ENCODE measurements at places on chromosomes 5 and 9.

DNA sequence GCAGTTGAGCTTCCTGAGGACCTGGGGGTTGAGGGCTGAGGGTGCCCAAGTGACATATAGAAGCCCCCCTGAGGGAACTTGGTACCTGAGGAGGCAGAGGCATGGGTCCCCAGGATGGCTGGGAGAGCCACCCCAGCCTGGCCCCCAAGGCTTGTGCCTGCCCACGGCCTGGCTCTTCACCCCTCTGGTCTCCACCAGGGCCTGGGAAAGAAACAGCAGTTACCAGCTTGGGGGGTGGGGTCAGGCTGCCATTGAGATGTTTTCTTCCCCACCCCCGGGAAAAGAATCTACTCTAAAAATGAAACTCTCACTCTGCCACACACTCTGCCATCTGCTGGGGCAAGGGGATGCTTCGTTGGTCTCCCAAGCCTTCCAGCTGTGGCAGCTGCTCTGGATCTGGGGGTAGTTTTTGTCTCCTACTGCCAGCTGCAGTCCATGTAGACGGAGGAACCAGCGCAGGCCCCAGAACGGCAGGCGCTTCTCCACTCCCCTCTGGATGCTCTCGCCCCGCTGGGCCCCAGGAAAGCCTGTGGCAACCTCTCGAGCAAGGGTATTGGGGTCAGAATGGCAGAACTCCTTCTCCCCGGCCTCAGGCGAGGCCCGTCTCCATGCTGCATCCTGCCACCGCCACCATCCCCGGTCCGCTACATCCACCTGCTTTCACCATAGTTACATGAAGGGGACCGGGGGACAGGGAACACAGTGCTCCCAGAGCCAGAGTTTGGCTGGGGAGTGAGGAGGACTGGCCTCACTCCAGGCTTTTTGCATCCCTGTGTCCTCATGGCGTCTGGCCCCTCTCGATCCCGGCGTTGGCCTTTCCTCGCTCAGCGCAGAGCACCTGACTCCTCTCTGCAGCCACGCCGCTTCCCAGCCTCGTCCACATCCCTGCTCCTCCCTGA, 123.5 kb downstream of the DAB2IP start:
- DNase-seq, result no peak

DNA sequence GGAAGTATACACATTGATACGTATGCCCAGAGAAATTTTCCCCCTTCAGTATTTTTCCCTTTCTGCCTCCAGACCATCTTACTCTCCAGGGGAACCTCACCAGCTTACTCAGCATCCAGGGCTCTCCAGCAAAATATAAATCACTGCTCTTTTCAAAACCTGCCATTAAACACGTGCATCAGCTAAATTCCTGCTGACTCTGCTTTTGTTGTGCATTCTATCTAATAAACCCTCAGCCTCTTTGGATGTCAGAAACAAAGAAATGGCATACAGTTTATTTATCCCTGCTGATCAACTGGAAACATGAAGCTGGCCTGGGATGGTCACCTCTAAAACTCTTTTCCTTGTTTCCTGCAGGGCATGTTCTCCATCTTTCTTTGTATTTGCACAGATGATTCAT, 126.8 kb downstream of the TRPM3 start:
- no peak for DNase-seq

GRCh38 chr9:123073441-123073840, 40.0 kb downstream of the GPR21 start:
- DNase-seq, result no peak

- DNase-seq, result no peak
Observed at GRCh38 chr9:20358207-20358606, 264.1 kb downstream of the MLLT3 start.

DNA sequence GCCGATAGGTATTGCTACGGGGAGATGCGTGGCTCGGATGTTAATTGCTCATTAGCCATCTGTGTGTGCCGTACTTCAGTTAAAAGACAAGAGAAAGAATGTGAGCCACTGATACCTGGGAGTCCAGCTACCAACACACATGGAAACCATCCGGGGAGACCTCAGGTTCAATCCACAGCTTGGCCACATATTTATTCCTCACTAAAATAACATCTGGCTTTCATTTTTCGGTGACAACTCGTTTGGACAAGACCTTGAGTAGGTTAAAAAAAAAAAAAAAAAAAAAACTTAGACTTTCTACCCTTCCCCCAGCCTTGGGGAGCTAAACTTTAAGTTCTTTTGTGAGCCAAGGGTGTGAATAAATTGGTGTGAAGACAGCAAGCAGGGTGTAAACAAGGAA, 84.1 kb downstream of the SLIT3 start:
- DNase-seq, result no peak

DNA sequence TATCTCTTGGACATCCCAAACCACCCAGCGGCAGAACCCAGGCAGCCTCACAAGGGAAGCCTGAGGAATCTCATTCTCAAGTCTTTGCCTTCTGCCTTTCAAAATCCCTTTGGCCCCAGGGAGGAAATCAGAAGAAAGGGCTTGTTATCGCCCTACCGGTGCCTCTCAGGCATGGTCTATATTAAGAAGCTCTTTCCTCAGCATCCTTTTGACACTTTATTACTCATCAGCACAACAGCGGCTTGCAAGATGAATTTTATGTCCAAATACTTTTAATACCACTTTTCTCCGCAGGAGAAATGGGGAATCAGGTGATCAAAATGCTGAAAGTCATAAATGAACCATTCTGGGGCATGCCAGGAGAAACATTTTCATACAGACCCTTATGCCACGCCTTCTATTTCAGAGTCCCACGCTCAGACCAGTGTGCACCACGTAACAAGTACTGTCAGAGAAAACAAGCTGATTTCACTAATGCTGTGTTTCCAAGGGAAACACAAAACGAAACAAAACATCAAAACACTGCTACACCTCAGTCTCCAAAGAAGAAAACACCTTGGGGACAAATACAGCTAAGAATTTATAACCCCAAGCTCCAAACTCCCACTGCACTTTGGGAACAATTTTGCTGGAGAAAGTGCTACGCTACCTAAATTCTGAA, 30.0 kb downstream of the RAPGEF1 start:
- no peak for DNase-seq

Measured in stimulated activated CD4-positive, alpha-beta T cell treated with anti-CD3 and anti-CD28 coated beads, Interleukin-15, amount 100 ng/mL, for 48 hours (primary cell).